ENCODE measurements at places on chromosomes 2 and 18.

- peaks cover 11% of the 10 kb centered on the region for H3K4me1 ChIP-seq
- no peak for DNase-seq
- no peaks in the 10 kb centered on the region for H3K27me3 ChIP-seq
- no peak overlapping the region for H3K4me3 ChIP-seq
- H3K36me3 ChIP-seq, result no peaks in the 10 kb centered on the region
These were observed 124.5 kb upstream of the CDC42EP3 start for GRCh38 chr2:37795938-37796337.

DNA sequence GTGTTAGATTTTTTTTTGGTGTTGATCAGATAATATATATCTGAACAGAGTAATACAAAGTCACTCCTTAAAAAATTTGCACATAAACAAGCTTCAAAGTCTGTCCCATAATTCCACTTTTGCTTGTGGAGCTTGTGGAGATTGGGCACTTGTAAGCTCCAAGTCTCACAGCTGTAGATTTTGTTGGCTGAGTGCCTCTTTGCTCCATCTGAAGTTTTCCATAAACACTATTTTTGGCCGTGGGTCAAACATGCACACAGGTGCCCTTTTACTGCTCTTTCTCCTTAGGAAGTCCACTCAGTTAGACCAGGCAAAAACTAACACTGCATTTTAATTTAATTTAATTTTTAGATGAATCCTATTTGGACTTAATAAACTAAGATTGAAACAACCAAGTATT is 3.6 kb upstream of the KCNJ13 start:
- no peaks in the 10 kb centered on the region for H3K36me3 ChIP-seq
- no peaks in the 10 kb centered on the region for H3K4me1 ChIP-seq
- DNase-seq, result no peak
- H3K4me3 ChIP-seq, result no peak overlapping the region

DNA sequence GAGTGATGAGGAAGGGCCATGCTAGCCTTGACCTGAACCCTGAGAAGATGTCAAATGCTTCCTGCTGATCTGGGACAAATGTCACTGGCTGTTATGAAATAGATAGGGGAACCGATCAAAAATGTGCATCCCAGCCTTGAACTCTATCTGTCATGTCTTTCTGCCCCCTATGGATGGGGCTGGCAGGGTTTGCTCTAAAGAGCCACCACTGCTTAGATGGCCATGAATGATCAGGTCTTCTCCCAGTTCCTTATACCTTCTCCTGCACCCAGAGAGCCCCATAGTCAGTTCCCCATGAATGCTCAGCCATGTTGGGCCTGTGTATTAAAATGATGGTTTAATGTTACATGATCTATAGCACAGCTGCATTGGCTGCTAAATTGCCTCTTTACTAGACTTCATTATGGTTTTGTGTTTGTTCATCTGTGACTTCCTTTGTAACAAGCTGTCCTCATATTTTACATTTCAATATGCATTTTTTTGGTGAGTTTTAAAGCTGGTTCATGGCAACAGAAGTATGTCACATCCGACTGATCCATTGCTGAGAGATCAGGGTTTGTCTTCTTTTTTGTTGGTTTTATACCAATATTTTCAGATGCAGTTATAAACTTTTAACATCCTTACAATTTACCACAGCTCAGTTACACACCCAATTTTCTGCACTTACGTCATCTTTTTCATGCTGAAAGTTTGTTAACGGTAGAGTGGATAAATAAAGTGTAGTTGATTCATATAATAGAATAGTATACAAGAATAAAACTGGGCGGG is 56.3 kb upstream of the SMAD2 start:
- DNase-seq, result no peak
- no peak overlapping the region for H3K27ac ChIP-seq
- no peaks in the 10 kb centered on the region for H3K27me3 ChIP-seq
- no peaks in the 10 kb centered on the region for H3K36me3 ChIP-seq
- no peak overlapping the region for H3K4me3 ChIP-seq
- H3K4me1 ChIP-seq, result no peaks in the 10 kb centered on the region

DNA sequence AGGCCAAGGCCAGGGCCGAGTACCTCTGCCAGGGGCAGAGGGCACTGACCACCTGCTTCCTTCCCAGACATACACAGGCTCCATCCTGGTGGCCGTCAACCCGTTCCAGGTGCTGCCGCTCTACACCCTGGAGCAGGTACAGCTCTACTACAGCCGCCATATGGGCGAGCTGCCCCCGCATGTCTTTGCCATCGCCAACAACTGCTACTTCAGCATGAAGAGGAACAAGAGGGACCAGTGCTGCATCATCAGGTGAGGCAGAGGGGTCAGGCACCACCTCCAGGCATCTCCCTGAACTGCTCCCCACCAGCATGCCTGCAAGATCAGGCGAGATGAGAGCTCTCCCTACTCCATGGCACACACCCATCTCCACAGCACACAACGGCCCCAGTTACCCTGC is 31.1 kb downstream of the MYO7B start:
- H3K27me3 ChIP-seq, result no peaks in the 10 kb centered on the region
- peaks cover 5% of the 10 kb centered on the region for H3K4me1 ChIP-seq
- H3K36me3 ChIP-seq, result no peaks in the 10 kb centered on the region
- no peak overlapping the region for H3K27ac ChIP-seq
- no peak overlapping the region for H3K4me3 ChIP-seq
- DNase-seq, result no peak

GRCh38 chr18:32848826-32849225 is 76.0 kb upstream of the KLHL14 start:
- H3K4me3 ChIP-seq, result no peak overlapping the region
- no peak for DNase-seq
- H3K27ac ChIP-seq, result no peak overlapping the region

DNA sequence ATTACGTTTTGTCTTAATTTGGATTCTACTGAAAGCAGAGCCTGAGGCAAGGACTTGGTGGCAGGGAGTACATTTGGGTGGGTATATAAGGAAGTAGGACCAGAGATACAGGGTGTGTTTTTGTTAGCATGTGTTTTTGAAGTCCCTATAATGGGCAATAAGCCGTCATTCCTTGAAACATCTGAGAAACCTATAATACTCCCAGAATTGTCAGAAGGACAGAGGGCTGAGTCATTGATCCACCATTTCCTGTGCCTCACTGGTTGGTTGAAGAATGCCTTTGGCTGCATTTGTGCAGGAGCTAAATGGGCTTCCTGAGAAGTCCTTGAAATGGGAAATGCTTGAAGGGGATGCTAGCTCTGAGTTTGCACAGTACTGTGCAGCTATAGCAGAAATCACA is 281.8 kb upstream of the ZEB2 start:
- H3K4me3 ChIP-seq, result no peak overlapping the region
- no peak for DNase-seq
- H3K36me3 ChIP-seq, result no peaks in the 10 kb centered on the region
- H3K4me1 ChIP-seq, result no peaks in the 10 kb centered on the region
- no peaks in the 10 kb centered on the region for H3K27me3 ChIP-seq

GRCh38 chr2:187459256-187459655 is 11.2 kb upstream of the CALCRL start:
- no peaks in the 10 kb centered on the region for H3K4me1 ChIP-seq
- H3K4me3 ChIP-seq, result no peak overlapping the region
- H3K27ac ChIP-seq, result no peak overlapping the region
- DNase-seq, result no peak
- no peaks in the 10 kb centered on the region for H3K36me3 ChIP-seq
- no peaks in the 10 kb centered on the region for H3K27me3 ChIP-seq

GRCh38 chr2:240846873-240847595 is 21.6 kb upstream of the AGXT start:
- H3K27ac ChIP-seq, result no peak overlapping the region
- no peaks in the 10 kb centered on the region for H3K4me1 ChIP-seq
- no peaks in the 10 kb centered on the region for H3K36me3 ChIP-seq
- no peak for DNase-seq
- H3K4me3 ChIP-seq, result no peak overlapping the region

DNA sequence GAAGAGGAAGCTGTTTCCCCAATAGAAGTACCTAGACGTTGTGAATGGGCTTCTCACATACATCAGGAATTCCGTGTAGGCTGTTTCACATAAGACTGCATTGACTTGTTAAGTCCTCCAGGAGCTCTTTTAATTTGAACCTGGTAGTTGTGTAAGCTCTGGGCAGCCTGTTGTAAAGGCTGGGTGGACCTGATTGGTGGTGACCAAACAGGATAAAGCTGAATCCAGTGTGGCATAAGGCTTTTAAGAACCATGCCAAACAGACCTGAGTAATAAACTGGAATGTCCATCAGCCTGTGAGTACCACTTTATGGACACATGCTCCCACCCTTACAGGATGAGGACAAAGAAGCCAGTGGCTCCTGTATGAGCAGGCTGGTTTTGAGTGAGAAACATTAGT is 24.1 kb downstream of the RMND5A start:
- H3K4me3 ChIP-seq, result no peak overlapping the region
- no peak for DNase-seq
- H3K36me3 ChIP-seq, result no peaks in the 10 kb centered on the region
- no peak overlapping the region for H3K27ac ChIP-seq
- no peaks in the 10 kb centered on the region for H3K27me3 ChIP-seq

DNA sequence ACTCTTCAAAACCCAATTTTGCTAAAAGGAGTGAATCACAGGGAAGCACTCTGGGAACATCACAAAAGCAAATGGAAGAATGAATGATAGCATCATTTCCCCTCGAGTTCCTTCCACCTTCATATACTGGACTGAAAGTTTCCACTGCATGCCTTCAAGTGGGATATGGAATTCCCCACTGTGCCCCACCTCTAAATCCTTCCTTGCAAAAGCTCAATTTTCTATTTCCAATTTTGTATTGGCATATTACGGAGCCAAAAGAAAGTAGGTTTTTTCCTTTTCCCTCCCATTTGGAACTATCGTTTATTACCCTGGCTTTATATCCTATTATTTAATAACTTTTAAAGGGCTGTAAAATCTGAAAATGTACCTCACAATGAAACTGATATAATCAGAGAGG is 149.3 kb downstream of the PIEZO2 start:
- no peak overlapping the region for H3K4me3 ChIP-seq
- H3K36me3 ChIP-seq, result no peaks in the 10 kb centered on the region
- no peaks in the 10 kb centered on the region for H3K4me1 ChIP-seq
- DNase-seq, result no peak

DNA sequence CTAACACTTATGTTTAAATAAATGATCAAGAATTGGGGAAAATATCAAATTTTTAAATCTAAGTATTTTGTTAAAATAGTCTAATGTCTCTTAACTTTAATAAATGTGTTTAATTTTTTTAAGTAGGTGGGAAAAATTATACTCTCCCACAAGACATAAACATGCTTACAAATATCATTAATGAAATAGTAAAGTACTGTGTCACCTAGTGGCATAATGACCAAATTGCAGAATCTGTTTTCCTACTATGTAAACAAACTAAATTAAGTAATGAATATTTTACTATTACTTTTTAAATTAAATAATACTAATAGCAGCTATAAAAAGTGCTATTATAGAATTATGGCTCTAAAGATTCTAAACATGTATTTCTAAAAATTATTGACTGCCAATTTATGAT is 52.0 kb upstream of the CHAC2 start:
- no peaks in the 10 kb centered on the region for H3K27me3 ChIP-seq
- no peaks in the 10 kb centered on the region for H3K4me1 ChIP-seq
- no peak for DNase-seq
- no peaks in the 10 kb centered on the region for H3K36me3 ChIP-seq
- H3K27ac ChIP-seq, result no peak overlapping the region
- no peak overlapping the region for H3K4me3 ChIP-seq

DNA sequence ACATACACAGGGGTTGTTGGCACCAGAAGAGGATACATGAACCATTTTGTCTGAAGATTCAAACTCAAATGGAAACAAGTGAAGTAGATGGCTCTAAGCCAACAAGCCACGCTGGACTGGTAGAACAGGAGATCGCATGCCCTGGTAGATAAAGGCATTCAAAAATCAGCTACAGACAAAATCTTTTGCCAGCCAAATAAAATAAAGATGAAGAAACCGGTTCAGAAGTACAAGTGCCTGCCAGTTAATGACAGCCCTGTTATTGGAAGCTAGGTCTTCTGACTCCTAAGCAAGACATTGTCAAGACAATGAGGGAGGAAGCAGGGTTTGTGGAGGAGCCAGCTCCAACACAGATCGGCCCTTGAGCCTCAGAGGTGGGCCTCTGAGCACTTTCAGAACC is 52.3 kb downstream of the EHD3 start:
- H3K27ac ChIP-seq, result no peak overlapping the region
- peaks cover 1% of the 10 kb centered on the region for H3K4me1 ChIP-seq
- H3K27me3 ChIP-seq, result no peaks in the 10 kb centered on the region

GRCh38 chr2:159381574-159381973 is 95.1 kb upstream of the WDSUB1 start:
- no peaks in the 10 kb centered on the region for H3K4me1 ChIP-seq
- no peak overlapping the region for H3K4me3 ChIP-seq
- no peaks in the 10 kb centered on the region for H3K27me3 ChIP-seq

GRCh38 chr2:100992262-100992661 is 9.8 kb upstream of the RPL31 start:
- no peak overlapping the region for H3K4me3 ChIP-seq
- H3K36me3 ChIP-seq, result no peaks in the 10 kb centered on the region
- H3K27me3 ChIP-seq, result no peaks in the 10 kb centered on the region
- H3K27ac ChIP-seq, result no peak overlapping the region
- no peak for DNase-seq

DNA sequence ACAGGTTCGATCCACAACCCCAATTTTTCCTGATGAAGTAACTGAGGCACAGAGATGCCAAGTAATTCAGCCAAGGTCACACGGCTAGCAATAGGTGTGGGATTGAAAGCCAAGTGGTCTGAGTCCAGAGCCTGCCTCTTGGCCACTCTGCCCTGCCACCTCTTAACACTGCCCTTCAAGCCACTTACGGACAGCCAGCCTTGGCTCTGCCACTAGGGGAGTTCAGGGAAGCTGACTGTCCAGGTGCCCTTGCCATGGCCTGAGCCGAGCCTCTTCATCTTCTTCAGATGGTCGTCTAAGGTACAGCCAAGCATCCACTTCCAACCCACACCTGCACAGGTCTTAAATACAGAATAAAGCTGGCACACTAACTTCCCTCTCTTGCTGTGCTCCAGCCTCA is 99.3 kb upstream of the GPR45 start:
- H3K27ac ChIP-seq, result no peak overlapping the region
- DNase-seq, result no peak
- H3K27me3 ChIP-seq, result no peaks in the 10 kb centered on the region
- no peaks in the 10 kb centered on the region for H3K36me3 ChIP-seq
- H3K4me1 ChIP-seq, result no peaks in the 10 kb centered on the region

GRCh38 chr2:119149611-119150010 is 8.9 kb downstream of the C1QL2 start:
- H3K27me3 ChIP-seq, result no peaks in the 10 kb centered on the region
- H3K4me3 ChIP-seq, result no peak overlapping the region
- DNase-seq, result no peak
- no peak overlapping the region for H3K27ac ChIP-seq

Data from aorta (tissue), 5 donors.